Astrocyte (in vitro differentiated cells and primary cell): ENCODE measurements at places on chromosomes 16 and 17. TPM values are rescaled to one million over a fixed set of nuclear protein-coding genes. Genes with fewer than 3 reads are reported as not detected.

Gene MAF
- 19.3 and 21.8 TPM in 2 replicates for total RNA-seq

DNA sequence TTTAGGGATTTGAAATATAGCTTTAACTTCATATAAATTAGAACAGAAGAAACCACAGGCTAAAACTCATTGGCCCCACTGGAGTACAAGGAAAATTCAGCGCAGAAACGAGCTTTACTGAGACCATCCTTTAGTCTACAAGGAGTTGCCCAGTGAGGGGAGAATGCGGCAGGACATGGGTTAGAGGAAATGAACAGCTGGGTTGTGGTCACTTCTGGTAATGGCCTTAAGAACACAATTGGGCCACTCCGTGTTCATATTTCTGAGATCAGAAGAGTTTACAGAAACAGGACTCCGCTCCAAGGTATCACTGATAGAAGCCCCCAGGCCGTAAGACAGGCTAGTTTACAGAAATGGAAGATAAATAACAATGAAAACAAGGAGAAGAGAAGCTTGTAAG is 188.3 kb downstream of the ZFHX3 start:
- no peak for DNase-seq

DNA sequence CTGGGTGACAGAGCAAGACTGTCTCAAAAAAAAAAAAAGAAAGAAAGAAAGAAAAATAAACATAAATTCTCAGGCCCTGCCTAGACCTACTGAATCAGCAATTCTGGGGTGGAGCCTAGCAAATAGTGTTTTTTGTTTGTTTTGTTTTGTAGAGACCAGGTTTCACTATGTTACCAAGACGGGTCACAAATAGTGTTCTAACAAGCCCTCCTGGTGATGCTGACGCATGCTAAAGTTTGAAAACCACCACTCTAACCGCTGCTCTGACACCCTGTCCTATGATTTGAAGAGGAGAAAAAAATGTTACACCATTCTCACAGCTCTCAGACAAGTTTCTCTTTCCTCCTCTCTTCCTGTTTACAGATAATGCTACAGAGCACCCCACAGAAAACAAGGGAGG is 1.5 kb downstream of the MRPL10 start:
- no peak for DNase-seq

DNA sequence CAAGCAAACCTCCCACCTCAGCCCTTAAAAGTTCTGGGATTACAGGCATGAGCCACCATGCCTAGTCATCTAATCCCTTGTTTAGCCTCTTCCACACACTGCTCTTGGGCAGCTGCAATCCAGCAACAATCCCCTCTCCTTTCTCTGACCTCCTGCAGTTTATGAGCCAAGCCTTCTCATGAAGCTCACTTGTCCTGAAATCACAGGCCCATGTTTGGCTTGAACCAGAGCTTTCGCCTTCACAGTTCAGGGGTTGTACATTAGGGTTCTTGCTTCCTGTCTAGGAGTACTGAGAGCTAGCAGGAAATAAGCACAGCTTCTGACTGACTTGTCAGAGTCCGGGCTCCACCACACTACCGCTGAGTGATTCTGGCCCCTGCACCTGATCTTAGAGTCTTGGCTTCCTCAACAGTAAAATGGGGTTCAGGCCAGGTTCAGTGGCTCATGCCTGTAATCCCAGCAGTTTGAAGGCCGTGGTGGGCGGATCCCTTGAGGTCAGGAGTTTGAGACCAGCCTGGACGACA is 16.3 kb downstream of the ERAL1 start:
- no peak for DNase-seq

DNA sequence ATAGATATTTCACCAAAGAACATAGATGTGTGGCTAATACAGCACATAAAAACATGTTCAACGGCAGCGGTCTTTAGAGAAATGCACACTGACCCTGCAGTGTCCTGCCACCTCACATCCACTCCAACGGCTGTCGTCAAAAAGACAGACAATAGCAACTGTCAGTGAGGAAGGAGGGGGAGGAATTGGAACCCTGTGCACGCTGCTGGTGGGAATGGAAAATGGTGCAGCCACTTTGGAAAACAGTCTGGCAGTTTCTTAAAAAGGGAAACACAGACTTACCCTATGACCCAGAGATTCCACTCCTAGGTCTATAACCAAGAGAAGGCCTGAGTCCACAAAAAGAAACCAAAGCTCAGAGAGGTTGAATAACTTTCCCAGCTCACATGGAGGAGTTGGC is 7.7 kb downstream of the CEP295NL start:
- no peak for DNase-seq
